ENCODE measurements at places on chromosomes 1 and 21.
A peak's percentile ranks its signal among the peaks of the same experiment; 100 is the strongest.

- peak; percentile 83 for DNase-seq
Measured at GRCh38 chr1:68213843-68214242, 18.5 kb downstream of the WLS start.

GRCh38 chr1:20483833-20484518 is 2.0 kb downstream of the CAMK2N1 start:
- no peak for DNase-seq

DNA sequence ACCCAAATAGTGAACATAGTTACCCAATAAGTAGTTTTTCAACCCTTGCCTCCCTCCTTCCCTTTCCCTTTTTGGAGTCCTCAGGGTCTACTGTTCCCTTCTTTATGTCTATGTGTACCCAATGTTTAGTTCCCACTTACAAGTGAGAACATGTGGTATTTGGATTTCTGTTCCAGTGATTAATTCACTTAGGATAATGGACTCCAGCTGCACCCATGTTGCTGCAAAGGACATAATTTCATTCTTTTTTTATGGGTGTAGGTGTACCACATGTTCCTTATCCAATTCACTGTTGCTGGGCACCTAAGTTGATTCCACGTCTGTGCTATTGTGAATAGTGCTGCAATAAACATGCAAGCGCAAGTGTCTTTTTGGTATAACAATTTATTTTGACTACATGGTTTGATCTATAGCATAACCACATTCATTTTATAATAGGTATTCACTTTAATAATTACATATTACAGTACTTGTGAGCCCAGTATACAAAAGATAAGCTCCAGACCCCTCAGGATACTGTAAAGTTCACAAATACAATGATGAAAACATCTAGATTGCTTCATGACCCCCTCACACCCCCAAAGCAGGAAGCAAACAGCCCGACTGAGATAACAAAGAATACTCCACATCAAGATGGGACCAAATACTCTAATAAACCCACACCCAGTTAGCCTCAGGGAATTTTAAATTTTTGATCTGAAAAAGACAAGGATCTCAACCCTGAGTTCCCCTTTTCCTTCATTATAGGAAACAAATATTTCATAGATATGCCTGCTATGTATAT is 45.3 kb downstream of the PUM1 start:
- no peak for DNase-seq

DNA sequence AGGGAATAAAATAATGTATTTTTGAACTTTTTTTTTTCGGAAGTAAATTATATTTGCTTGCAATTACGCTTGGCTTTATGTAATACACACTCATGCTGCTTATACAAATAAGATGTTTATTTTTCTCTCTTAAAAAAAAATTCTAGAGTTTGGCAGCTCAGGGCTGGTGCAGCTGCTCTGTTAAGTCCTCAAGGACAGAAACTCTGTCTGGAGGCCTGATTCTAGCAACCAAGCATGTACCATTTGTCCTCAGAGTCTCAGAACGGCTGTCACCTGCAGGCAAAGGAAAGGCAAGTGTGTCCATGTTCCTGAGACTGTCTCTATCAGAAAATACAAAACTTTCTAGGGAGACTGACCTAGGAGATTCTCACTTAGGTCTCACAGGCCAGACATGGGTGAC is 23.2 kb upstream of the CLDN17 start:
- DNase-seq, result no peak

DNA sequence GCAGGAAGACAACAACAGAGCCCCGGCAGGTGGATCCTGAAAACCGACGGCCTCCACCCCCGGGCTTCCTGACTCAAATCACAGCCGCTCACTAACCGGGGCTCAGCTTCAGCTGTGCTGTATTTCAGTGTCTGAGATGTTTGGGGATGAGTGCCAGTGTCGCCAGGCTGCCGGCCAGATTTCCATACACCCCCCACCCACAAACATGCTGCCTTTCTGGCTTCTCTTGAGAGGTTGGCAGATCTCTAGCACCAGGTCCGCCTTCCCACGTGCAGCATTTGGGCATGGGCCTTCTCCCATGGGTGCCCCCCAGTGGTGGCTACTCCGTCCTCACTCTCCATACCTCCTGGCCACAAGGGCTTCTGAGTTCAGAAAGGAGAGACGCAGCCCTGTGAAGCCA is 34.8 kb downstream of the KCNAB2 start:
- DNase-seq, result peak; percentile 35

- peak; percentile 62 for DNase-seq
Measured at GRCh38 chr1:11847667-11848372, at the start of gene NPPA. TSS of gene NPPA (minus strand) at chr1:11847783. CDS start at chr1:11847684, 99 bp downstream.

DNA sequence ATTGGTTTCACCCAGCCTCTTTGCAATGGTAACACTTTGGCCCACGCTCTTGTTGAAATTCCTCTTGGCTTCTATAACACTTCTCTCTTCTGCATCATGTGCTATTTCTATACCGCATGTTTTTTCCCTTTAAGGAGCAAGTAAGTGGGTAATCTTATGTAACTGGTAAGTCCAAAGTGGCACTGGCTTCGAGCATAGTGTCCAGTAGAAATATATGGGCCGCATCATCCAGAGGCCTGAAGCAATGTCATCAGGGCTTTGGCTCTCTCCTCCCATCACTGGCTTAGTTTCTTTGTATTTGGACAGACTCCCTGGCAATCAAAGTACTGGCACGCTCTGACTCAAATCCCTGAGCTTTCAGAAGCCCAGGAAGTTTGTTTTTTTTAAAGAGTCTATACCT is 17.5 kb downstream of the CHML start:
- DNase-seq, result no peak

GRCh38 chr1:180981596-180982387 is 40.9 kb downstream of the STX6 start:
- no peak for DNase-seq

- peak; percentile 34 for DNase-seq
Measured at GRCh38 chr1:89085781-89086180, 20.8 kb upstream of the GBP1 start.

DNA sequence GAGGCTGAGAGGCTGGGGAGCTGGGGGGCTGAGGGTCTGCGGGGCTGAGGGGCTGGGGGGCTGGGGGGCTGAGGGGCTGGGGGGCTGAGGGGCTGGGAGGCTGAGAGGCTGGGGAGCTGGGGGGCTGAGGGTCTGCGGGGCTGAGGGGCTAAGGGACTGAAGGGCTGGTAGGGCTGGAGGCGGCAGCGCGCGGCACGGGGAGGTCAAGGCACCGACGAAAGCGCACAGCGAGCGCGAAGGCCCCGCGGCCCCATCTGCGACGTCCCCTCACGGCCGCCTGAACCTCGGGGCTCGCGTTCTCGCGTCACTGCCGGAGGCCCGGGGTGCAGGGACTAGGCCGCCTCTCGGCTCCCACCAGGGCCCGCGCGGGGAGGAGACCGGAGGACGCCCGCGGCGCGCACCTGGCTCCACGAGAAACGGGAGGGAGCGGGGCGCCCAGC is 356 bp downstream of the INTS11 start:
- DNase-seq, result no peak

DNA sequence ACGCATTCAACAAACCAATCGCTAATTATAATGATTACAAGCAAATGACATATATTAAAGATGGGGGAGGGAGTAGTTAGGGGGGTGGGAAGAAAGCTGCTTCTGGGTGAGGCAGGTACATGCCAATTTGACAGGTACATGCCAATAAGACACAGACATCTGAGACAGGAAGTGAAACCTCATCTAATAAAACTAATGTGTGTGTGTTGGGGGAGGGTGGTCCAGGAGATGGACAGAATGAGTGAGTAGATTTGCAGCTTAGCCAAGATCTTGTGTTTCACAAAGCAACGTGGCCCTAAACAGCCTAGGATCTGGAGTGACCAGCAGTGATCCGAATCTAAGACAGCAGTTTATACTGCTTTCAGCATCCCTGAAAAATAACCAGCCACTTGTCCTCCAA is 10.8 kb downstream of the CFAP45 start:
- no peak for DNase-seq

DNA sequence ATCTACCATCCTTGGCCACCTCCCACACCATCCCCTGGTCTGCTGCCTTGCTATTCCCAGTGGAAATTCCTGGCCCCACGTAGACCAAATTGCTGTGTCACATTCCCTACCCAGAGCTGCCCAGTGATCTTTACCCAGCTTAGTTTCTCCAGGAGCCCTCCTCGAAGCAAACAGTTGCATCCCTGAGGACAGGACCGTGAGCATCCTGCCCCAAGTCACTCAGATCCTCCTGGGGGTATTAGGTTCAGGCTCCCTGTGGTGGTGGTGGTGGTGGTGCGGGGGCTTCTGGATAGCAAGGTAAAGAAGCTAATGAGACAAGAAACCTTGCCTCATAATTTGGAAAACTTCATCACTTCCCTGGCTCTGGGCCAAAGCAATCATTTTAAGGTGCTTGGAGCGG is 58.4 kb upstream of the RBM15 start:
- DNase-seq, result no peak

- DNase-seq, result no peak
Measured at GRCh38 chr1:243280571-243281129, 24.8 kb downstream of the SDCCAG8 start.

DNA sequence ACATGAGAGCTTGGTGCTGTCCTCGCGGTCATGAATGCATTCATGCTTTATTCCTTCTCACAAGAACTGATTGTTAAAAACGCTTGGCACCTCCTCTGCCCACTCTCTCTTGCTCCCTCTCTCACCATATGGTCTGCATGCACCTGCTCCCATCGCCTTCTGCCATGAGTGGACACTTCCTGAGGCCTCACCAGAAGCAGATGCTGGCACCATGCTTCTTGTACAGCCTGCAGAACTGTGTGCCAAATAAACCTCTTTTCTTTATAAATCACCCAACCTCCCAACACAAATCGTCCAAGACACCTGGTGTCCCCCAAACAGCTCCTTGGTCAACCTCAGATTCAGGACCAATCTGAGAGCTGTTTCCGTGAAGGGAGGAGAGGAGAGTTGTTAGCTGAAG is 43.3 kb upstream of the PCBP3 start:
- no peak for DNase-seq

GRCh38 chr1:22539510-22540118 is 23.7 kb upstream of the EPHA8 start:
- no peak for DNase-seq

GRCh38 chr21:44354001-44354405 is 582 bp downstream of the TRPM2 start:
- DNase-seq, result no peak

DNA sequence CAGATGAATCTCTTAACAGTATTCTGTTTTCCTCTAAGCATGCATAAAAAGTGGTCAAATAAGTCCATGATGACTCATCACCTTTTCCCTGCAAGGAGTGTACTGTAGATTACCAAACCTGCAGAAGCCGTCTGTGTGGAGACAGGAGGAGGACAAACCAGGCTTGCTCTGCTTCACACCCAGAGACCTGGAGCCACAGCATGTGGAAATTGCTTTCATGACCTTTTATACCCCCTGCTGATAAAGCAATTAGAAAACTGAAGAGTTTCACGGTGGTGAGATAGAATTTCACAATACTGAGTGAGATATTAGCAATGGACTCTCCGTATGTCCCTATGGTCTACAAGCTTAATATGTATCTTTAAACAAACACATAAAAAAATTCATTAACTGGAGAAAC is 9.4 kb downstream of the CORT start:
- no peak for DNase-seq

GRCh38 chr1:93155335-93155734 is 24.9 kb downstream of the TMED5 start:
- no peak for DNase-seq

- DNase-seq, result no peak
Measured at GRCh38 chr1:157227700-157228099, 89.5 kb upstream of the ETV3 start.

GRCh38 chr1:219753914-219754313 is 141.0 kb upstream of the ZC3H11B start:
- no peak for DNase-seq

- DNase-seq, result no peak
Measured at GRCh38 chr1:25431955-25432719, 1.4 kb downstream of the MACO1 start.

DNA sequence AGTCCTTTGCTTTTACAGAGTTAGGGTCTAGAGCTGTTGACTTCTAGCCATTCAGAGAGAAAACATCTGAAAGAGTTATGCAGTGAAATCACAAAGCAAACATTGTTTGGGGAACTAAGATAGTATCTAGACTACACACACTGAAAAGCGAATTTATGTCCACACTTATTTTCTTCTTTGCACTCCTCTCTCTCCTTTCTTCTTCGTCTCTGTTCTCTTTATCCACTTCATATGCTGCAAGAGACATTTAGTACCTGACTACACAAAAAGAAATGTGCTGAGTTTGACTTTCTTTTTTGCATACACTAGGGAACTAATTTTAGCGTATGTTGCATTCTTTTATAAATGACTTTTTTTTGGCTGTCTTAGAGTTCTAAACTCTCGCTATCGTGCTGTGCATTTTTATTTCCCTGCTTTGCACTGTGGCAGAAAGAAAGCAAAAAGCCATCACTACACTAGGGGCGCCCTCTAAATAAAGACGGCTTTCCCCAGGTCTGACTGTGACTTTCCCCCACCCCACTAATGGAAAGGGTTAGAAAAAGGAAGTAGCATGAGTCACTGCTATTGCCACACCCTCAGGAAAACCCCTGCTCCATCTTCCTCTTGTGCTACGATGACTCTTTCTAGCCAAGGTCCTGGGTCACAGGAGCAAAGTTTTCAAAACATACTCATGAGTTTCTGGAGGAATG is 65.7 kb downstream of the MAP3K7CL start:
- DNase-seq, result no peak

- no peak for DNase-seq
Measured at GRCh38 chr1:234613128-234613875, 3.3 kb upstream of the IRF2BP2 start.

GRCh38 chr1:26541816-26542711 is 12.5 kb downstream of the RPS6KA1 start:
- DNase-seq, result no peak

- no peak for DNase-seq
Measured at GRCh38 chr21:32073190-32073589, 200.4 kb downstream of the HUNK start.

- DNase-seq, result no peak
Measured at GRCh38 chr1:150609732-150610131, 19.7 kb downstream of the ENSA start.

Measured in NCI-H446 (cell line).